Trophoblast cell (in vitro differentiated cells and primary cell): ENCODE measurements at places on chromosomes 5 and 9.

GRCh38 chr5:89374144-89374784 lies 491.3 kb upstream of the MEF2C start:
- no peak for DNase-seq

DNA sequence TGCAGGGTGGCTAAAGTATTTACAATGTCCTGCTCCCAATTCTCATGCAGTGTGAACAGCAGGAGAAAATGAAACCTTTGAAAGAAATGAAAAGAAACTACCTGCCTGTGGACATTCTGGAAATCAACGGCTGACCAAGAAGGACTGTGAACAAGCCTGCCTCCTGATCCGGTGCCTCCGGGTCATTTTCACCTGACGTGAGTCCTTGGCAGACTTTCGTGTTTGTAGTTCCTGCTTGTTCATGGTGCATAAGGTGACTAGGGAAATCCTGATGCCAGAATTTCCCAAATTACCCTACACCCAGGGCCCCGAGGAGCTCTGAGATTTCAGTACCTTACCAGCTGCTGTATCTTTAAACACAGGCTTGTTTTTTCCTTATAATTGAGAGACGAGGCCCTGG lies 317.5 kb downstream of the TLE1 start:
- peak; percentile 49 for DNase-seq

GRCh38 chr9:107749787-107750444 lies 260.3 kb upstream of the KLF4 start:
- DNase-seq: peak; percentile 29

DNA sequence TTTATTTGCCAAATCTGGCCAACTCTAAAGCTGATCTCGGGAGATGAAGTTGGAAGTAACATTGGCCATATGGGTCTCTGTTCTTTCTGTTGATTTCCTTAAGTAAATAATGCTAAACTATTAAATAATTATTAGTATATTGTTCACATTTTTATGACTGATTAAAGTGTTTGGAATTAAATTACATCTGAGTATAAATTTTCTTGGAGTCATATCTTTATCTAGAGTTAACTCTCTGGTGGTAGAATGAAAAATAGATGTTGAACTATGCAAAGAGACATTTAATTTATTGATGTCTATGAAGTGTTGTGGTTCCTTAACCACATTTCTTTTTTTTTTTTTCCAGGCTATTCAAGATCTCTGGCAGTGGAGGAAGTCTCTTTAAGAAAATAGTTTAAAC lies 9.3 kb upstream of the FGF18 start:
- DNase-seq: no peak

DNA sequence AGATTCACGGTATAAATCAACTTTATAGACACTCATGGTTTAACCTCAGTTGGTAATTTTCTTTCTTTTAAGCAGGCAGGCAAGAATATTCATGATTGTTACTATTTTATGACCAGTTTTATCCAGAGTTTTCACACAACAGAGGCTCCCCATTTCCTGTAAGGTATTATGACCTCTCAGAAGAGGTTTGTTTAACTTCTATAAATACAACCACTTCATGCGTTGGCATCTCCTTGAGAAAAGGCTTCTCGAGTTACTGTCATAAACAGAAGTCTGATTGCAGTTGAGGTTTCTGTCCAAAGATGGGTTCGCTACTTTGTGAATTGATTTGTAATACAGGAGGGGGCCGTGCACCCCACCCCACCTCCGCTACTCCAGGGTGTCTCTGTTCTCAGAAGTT lies 55.3 kb downstream of the ENTREP1 start:
- DNase-seq: no peak

GRCh38 chr5:65803699-65804391 lies 81.8 kb downstream of the NLN start:
- no peak for DNase-seq

DNA sequence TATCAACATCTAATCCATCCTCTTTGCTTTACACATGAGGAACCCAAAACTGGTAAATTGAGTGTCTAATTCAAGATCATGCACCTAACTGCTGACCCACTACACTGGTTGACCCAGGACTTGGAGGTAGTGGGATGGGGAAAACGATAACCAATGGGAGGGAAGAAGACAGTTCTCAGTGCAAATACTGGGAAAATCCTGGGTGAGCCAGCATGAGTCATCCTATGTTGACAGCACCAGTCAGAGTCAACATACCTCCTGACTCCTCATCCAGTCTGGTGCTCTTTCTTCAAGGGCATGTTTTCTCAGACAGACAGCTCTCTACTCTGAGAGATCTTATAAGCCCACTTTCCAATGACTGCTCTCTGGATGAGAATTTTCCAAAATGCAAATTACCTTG lies 232.8 kb upstream of the PTGER4 start:
- DNase-seq: peak; percentile 48

DNA sequence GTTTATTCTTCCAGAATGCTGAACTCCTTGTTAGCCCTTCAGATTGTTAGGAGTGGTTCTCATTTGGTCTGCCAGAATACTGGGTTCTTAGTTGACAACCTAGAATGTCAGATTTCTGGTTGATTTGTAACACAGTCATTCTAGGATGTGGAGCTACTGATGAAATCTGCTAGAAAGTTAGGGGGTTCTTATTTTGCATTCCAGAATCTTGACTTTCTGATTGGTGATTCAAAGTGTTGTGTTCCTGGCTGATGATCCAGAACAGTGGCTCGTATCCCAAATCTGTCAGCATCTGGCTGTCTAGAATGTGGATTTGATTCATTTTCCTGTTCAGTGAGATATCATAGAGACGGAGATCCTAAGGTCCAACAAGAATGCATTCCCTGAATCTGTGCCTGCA lies 21.9 kb downstream of the PTGS1 start:
- no peak for DNase-seq

DNA sequence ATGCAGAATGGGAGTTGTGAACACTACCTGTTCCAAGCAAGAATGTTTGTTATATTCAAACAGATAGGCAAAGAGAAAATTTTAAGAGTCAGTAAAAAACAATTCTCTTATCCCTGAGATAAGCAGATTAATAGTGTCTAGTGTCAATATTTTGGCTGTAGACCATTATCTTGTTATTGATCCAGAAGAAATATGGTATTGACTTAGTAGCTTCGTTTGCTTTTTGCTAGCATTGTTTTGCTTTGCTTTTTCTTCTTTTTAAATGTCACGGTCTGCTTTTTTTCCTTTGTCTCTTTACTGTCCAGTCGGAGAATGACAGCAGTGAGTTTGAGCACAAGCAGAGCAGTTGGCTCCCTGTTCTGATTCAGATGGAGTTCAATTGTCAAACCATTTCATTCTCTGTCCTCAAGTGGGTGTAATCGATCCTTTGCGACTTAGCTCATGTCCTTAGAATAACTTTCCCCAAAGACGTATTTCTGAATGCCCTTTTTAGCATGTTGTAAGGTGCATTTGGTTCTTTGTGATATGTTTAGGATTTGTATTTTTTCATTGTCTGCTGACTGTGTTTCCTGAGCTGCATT lies 29.3 kb downstream of the FUBP3 start:
- DNase-seq: no peak

DNA sequence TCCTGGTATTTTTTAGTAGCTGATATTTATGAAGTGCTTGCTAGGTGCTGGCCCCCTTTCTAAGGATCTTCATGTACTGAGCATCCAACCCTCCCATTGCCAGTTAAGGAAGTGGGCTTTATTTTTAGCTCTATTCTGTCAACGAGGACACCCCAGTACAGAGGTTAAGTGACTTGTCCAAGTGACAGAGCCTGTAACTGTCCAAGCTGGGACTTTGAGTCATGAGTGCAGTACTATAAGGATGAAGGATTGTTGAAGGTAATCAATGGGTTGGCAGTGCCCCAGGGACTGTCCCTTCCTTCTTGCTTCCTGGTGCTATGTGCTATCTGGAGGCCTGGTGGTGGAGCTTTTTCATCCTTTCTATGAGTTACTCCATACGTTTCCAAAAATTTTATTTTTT lies 18.0 kb upstream of the FABP6 start:
- no peak for DNase-seq

DNA sequence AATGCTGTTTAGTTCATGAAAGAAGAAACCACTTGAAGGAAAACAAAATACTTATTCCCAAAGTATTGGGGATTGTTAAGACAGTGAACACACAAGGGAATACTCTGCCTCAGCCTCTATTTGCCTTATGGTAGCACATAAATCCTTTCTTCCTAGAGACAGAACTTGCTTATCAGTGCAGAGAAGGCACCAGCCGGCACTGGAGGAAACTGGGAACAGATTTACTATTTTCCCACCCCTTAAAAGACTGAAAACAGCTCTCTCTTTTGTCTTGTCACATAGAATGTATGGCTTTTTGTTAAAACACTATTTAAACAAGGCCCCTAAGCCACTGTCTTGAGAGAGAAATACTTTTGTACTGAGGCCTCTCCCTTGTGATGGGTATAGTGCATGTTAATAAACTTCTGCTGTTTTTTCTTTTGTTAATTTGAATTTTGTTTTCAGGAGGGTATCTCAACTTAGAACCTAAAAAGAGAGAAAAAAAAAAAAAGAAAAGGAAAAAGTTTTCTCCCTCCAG lies 40.7 kb upstream of the EDIL3 start:
- DNase-seq: no peak

GRCh38 chr9:115770521-115770920 lies 383.1 kb upstream of the PAPPA start:
- no peak for DNase-seq

DNA sequence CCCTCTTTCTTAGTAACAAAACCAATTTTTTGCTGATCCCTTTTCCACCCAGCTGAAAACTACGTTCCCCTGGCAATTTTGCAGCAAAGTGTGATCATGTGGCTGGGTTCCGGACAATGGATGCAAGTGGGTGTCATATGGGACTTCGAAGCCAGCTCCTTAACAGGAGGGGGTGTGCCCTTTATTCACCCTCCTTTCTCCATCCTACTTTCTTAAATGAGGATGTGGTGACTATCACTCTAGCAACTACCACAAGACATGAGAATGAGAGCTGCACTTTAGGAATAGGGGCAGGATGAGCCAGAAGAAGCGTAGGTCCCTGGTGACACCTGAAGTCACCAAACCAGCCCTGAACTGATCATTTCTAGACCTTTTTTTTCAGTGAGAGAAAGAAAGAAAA lies 58.9 kb downstream of the IRF1 start:
- no peak for DNase-seq

DNA sequence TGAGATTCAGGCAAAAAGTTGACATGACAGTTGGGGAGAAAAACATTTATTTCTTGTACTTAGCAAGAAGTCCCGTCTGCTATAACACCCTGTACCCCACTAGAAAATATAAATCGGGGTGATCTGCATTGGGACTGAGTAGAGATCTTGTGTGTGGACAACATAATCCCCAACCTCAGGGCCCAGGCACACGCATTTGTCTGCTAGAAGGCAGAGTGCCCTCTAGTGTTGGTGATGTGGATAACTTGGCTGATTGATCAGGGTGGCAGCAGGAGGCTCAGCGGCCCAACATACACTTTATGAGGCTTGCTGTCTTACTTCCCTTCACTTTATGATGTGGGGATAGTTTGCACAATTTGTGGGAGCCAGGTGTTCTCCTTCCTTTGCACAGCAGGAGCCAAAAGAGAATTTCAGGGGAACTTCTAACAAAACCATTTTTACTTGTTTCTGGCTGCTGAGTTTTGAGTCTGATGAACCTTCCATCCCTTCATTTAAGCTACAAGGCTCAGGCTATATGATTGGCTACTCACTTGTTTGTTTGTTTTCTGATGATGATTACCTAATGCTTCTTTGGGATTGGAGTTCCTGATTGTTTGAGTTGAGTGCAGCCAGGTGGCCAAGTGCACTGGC lies 263.2 kb downstream of the DMAC1 start:
- peak; percentile 7 for DNase-seq

- DNase-seq: peak; percentile 31
Observed at GRCh38 chr5:38329132-38329715, 70.9 kb downstream of the EGFLAM start.

GRCh38 chr5:54013556-54014194 lies 296.7 kb downstream of the ARL15 start:
- peak; percentile 17 for DNase-seq

DNA sequence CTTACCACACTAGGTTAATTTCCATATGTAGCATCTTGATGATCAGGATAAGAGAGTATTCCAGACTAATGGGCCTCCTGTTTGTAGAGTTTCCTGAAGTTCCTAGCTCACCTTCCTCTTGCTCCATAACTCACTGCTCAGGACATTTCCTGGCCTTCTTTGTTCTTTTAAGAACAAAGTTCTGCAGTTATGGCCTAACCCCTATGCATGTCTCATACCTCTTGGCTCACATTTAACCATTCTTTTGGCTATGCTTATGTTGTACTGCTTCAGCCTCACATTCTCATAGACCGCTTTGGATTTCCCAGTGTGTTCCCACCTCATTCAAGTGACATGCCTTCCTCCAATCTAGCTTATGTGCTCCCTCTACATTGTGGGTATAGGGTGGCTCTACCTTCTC lies 40.5 kb upstream of the HMGCS1 start:
- no peak for DNase-seq
